Cortex of kidney (tissue), 1 donor: ENCODE measurements at places on chromosomes 11 and 22.

- DNase-seq: no peak
These were observed 63.6 kb downstream of the FDX1 start for GRCh38 chr11:110493346-110493745.

- no peak for DNase-seq
These were observed 41.2 kb upstream of the GRAMD4 start for GRCh38 chr22:46578824-46579561.

DNA sequence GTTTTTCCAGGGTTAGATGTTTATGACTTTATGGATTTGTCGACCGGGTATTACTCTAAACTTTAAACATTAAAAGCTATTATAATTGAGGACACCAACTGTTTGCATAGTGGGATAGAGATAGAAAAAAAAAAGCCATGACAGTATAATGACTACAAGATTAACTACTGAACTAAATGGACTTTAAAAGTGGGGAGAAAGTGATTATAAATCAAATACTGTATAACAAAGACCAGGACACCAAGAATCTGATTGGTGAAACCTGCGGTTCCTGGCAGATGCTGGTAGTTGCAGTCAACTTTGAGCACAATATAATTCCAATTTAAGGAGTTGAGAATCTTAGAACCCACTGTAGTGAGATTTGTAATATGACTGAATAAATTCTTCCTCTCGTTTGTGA is 2.5 kb downstream of the CRKL start:
- no peak for DNase-seq

GRCh38 chr11:94754335-94754734 is 13.8 kb upstream of the AMOTL1 start:
- DNase-seq: no peak

DNA sequence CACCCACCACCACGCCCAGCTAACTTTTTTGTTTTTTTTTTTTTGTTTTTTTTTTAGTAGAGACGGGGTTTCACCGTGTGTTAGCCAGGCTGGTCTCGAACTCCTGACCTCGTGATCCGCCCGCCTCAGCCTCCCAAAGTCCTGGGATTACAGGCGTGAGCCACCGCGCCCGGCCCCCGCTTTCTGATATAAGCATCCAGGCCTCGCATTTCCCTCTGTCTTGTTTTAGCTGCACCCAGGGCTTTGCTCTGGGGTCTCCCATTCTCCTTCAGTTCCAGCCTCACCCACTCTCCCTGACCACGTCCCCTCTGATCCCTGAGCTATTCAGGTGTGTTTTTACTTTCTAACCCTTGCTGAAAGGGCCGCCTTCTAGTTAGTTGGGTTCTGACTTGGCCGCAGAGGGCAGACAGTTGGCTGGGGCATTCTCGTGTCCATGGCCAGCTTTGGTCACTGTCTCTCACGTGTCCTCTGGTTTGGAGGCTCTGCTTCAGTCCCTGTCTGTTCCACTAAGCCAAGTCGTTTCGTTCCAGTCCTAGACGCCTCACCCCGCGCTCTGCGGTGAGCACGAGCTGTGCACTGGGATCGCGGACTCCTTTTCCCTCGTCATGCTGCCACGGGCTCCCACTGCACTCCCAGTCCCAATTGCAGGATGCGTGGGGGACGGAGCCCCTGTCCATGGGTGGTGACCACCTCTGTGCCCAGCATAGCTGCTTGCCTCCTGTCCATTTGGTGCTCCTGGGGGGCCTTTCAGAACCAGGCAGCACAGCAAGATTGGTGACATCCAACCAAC is 6.0 kb upstream of the TNNT3 start:
- DNase-seq: no peak
